ENCODE measurements at places on chromosomes 4 and X.

DNA sequence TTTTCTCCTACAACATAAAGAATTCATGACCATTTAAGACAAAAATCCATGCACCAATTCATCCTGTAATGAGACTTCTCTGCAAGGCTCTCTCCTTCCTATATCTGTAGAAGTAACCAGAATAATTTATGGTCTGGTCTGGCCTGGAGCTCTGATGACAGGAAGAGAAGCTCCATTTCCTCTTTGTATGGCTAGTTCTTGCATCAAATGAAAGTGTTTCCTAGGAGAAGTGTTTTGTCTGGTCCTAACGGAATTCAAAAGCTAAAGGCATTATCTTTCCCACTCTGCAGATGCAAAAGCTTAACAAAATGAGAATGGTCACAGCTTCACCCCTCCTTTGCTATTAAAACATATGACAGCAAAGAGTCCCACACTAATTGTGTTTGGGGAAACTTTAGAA is 55.1 kb downstream of the SPATA18 start:
- DNase-seq = no peak

DNA sequence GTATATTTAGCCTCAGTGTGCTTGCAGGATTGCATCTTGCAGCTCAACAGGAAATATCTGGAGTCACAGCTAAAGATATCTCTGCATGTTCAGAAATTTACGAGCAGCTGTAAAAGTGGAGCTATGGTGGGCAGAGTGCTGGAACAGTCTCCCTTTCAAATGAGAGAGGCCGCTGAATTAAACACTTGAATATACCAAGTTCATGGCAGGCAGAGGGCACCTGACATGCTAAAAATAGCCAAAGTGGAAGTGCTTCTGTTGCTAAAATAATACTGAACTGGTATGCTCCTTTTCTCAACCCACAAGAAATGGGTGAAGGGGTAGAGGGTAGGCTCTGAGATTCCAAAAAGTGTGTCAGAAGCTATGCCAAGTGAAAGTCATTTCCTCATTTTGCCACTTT is 98.1 kb downstream of the MGST2 start:
- no peak for DNase-seq

DNA sequence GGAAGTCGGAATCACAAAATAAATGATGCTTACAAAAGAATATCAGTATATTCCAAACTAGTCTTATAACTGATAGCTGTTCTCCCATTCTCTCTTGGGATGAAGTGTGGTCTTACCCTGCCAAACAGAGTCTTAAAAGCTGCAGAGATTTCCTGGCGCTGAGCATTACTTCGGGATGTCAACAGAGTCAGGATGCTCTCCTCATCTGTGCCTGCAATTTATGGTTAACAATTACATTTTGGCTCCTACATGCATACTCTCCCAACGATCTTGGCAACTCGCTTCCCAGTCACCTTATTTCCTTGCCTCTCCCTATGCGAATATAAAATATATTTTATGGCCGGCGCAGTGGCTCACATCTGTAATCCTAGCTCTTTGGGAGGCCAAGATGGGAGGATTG is 12.2 kb downstream of the ANXA5 start:
- no peak for DNase-seq

GRCh38 chr4:127667116-127667515 is 34.4 kb downstream of the INTU start:
- DNase-seq = no peak

GRCh38 chr4:171857302-171858012 is 44.3 kb downstream of the GALNTL6 start:
- DNase-seq = no peak

DNA sequence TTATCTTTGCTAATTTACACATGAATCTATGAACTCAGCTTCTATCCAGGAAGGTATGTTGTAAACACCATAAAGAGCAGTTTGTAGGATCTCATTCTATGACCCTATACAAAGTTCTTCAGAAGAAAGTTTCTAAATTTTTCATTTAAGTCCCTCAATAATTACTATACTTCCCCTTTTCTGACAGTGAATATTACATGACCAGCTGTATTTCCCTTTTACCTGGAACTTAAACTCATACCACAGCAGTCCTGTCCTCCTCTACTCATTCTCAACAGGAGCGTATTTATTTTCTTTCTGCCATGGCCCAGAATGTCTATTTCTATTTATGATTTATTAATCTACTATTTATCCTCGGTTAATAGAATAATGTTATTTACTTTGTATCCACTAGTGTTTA is 15.8 kb downstream of the RASGEF1B start:
- DNase-seq = no peak

DNA sequence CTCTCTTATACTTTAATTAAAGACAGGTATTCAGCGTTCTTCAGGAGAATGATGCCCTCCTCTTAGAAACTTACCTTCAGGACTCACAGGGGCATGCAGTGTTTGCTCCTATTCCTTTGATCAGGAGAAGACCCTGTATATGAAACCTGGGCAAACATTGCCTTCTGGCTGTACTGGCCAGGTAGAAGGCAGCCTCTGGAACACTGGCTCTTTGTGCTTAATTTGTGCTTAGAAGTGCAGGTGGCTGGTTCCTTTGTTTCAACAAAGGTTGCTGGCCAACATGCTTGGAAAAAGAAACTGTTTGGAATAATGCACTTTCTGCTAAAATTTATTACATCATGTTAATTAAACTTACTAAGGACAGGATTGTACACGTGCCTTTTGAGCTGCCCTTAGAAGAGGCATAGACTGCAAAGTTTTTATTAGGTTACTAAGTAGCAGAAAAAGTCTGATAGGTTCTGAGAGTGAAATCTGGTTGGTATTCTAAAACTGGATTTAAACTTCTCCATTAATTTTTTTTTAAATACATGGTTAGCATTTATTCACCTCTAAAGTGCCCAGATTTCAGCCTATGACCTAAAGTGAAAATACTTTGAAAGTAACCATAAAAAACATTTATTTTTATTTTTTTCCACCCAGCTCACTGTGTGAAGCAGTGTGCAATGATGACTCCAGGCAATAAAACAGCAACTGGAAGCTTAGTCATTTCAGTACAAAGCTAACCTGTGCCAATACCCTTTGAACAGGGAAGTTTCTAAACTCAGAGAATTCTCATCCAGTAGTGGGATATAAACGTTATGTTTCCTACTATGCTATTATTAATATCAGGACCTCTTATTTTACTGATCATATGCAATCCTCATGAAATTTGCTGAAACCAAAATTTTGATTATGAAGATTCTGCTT is 11.3 kb downstream of the RASSF6 start:
- no peak for DNase-seq

- DNase-seq = no peak
Observed at GRCh38 chrX:12753366-12753765, 37.8 kb upstream of the PRPS2 start.

DNA sequence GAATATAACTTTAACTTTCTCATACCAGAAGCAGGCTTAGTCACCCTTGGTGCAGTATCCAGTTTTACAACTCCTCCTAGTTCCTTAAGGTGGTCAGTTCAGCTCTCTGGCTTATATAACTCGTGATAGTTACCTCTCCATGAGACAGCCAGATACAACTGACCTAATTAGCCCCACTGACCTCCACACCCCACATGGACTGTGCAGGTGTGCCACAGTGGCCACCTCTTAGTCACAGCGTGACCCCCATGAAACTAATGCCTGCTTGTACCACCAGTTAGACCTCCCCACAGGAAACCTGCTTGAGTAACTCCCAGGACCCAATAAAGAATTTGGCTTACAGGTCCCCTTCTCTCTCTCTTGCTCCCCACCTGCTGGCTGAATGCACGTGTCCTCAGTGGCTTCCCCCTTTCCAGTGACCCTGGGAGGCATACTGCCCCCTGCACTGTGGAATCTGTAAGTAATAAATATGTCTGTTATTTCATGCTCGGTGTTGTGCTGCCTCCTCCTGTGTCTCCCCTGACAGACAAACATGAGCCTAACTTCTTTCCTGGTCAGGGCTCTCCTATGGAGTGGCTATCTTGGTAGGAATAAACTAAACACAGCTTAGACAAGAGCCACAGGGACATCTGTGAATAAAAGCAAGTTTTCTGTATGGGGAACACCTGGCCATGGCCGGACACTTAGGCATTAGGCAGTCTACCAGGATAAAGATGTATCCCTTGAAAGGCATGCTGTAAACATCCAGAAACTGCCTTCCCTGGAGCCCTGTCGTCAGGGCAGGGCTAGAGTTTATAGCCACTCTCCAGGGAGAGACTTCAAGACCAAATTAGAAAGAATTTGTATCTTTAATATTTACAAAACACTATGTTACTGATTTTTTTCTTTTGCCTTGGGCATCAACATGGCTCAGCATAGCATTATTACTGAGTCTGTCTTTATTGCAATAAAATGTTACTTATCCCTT is 209.7 kb upstream of the BOD1L1 start:
- no peak for DNase-seq

- no peak for DNase-seq
Observed at GRCh38 chrX:19372547-19373331, 29.0 kb downstream of the PDHA1 start.

- no peak for DNase-seq
Observed at GRCh38 chrX:153641627-153642026, 5.4 kb upstream of the DUSP9 start.

- DNase-seq = no peak
Observed at GRCh38 chrX:130039847-130040246, 57.4 kb downstream of the BCORL1 start.

GRCh38 chrX:105876658-105877057 is 54.3 kb downstream of the NRK start:
- no peak for DNase-seq

DNA sequence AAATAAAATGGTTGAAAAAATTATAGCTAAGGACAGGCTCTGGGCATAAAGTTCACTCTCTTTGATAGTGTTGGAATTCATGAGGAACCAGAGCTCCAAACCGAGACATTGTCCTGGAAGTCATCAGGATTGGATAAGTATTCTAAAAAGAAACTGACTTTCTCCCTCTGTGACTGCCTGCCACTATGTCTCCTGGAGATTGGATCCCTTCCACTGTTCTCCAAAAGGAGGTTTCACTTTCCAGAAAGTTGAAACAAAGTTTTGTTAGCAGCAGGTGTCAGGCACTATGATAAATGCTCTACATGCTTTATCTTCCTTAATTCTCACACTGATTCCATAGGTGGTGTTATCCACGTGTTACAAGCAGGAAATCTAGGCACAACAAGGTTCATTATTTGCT is 16.8 kb downstream of the BANK1 start:
- DNase-seq = no peak

DNA sequence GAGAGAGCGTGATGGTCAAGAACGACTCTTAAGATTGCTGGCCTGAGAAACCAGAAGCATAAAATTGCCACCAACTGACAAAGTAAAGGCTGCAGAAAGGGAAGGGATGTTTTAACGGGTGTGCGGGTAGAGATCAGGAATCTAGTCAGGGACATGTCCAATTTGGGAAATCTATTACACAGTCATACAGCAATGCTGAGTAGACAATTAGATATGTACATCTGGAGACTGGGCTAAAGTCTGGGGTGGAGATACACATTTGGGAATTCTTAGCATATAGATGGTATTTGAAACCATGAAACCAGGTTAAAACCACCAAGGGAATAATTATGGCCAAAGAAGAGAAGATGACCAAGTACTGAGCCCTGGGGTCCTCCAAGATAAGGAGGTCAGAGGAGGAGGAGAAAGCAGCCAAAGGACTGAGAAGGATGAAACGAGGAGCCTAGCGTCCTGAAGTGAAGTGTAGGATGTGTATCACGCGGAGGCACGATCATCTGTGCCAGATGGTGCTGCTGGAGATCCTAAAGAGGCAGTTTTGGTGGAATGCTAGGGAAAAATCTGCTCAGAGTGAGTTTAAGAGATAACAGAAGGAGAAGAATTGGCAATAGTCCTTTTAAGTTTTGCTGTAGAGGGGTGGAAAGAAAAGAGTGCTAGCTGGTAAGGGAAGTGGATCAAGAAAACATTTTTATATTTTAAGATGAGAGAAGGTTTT is 36.5 kb downstream of the SEC24D start:
- no peak for DNase-seq

DNA sequence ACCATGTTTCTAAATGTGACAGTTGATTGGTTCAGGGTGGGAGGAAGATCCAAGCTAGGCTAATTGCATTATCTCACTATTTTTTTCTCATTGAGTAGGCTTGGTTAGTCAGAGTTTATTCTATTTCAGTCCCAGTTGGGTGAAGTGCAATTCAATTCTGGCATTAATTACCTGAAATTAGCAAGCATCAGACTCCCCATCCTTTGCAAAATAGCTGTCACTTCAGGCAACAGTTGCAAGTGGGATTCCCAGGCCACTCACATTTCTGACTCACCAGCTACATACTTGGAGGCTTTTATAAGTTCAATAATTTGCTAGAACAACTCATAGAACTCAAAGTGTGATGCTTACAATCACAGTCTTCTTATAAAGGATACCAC is 155.8 kb upstream of the HAND2 start:
- DNase-seq = no peak

DNA sequence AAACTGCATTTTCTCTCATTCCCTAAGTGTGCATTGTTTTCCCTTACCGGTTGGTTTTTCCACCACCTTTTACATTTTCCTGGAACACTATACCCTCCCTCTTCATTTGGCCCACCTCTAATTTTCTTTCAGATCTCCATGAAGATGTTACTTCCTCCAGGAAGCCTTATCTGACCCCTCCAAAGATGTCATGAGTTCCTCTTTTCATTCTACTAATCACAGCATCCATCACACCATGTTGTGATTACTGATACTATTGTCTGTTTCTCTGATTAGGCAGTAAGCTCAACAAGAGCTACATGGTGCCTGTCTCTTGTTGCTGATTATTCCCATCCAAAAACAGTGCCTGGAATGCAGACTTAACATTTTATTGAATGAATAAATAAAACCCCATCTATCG is 2.9 kb upstream of the AFP start:
- DNase-seq = no peak

- DNase-seq = peak; percentile 14
Observed at GRCh38 chr4:111400741-111401140, 744.5 kb upstream of the FAM241A start.

GRCh38 chr4:150817804-150818528 is 197.1 kb downstream of the LRBA start:
- DNase-seq = no peak

DNA sequence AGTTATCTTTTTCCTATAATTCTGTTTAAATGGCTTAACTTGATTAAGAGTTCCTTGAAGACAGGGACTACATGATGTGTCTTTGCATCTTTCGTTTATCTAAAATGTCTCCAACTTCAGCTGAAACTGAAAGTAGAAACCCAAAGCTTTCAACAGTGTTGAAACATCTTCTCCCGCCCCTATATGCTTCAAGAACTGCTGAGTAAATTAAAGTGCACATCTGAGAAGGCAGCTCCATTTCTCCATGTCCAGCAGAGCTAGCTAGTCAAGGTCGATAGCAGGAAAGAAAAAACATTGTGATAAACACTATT is 185.7 kb upstream of the TBL1X start:
- no peak for DNase-seq

GRCh38 chrX:68083510-68083909 is 349.8 kb downstream of the OPHN1 start:
- DNase-seq = no peak

DNA sequence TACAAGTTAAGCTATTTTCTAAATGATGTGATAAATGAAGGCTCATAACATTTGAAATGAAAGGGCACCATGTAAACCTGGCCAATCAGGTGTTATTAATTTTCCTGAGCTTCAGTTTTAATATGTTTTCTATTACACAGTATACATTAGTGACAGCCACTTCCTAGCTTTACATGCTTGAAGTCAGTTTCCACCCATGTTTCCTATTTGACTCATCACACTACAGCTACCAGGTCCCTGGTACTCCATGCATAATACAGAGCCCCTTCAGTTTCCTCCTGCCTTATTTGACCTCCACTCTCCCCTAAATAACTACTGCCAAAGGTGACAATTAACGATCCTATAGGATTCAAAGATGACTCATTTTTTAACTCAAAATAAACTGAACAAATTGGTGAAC is 18.3 kb downstream of the ZNF518B start:
- DNase-seq = no peak

Measured in NCI-H1048 (cell line).